ENCODE measurements at places on chromosomes 4 and X.
A peak's percentile ranks its signal among the peaks of the same experiment; 100 is the strongest.

GRCh38 chrX:45134315-45134731 is 66.4 kb downstream of the DIPK2B start:
- peak; percentile 51 for DNase-seq

DNA sequence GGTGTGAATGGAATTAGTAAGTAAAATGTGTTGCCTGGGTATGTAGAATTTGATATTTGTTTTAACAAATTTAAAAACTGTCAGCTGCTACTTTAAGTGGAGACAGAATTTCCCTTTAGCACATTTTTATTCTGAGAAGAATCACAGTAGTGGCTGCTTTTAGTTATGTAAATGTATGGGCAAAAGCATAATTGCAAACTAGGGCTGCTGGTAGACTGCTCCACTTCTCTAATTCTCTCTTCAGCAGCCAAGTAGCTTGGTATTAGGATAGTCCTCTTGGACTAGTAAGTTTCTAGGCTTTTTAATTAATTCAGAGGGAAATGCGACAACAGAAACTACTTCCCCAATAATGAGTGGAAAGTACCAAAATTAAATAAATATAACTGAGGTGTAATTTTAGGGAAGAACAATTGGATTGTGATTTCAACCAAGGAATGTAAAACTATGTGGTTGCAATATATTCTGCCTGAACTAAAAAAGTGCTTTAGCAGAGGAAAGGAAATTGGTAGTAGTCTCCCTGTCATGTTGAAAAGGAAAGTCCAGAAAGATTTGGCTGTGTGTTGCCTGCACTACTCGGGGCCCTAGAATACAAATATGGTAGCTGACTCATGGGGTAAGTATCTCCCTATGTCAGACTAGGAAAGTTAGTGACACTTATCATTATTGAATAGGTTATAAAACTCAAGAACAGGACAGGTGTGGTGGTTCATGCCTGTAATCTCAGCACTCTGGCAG is 9.2 kb upstream of the EIF4E start:
- no peak for DNase-seq

- DNase-seq, result no peak
These were observed 20.3 kb downstream of the RNF4 start for GRCh38 chr4:2489081-2489805.

DNA sequence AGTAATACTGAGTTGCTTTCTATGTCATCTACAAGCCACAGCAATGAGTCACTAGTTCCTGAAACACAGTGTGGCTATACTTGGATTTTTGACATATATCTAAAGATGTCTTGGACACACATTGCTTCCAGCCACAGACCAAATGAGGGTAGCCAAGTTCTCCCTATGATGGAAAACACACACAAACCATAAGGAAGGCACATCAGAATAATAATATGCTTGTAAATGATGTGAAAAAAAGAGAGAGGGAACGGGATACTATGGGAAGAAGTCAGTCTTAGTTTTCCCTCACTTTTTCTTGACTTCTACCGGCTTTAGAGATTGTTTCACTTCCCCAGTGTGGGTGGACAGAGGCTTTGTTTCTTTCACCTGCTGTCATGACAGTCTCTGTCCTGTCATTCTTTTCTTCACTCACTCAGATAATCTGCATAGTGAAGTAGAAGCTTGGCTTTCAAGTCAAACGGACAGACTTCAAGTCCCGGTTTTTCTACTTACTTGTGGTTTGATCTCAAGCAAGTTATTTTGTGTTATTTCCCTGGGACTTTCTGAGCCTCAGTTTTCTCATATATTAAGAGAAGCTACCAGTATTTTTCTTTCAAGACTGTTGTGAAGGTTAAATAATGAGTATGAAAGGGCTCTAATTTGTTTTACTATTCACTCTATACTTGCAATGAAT is 34.7 kb downstream of the P2RY10 start:
- DNase-seq, result no peak

GRCh38 chr4:35925806-35926205 is 318.5 kb downstream of the ARAP2 start:
- DNase-seq, result no peak

DNA sequence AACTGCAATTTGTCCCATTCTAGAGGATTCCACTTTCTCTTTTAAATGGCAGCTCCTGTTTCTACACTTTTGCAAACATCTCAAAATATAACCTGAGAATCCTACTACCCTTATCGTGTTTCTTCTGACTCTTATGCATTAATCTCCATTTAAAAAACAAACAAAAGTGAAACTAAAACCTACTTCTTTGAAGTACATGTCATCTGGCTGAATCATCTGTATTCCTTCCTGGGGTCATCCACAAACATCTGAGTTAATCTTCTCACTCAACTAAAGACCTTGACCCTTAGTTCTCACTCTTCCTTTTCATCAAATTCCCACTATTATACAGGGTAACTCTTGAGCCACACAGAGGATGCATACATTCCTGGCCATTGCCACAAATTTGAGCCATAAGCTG is 584.8 kb downstream of the PPARGC1A start:
- no peak for DNase-seq

DNA sequence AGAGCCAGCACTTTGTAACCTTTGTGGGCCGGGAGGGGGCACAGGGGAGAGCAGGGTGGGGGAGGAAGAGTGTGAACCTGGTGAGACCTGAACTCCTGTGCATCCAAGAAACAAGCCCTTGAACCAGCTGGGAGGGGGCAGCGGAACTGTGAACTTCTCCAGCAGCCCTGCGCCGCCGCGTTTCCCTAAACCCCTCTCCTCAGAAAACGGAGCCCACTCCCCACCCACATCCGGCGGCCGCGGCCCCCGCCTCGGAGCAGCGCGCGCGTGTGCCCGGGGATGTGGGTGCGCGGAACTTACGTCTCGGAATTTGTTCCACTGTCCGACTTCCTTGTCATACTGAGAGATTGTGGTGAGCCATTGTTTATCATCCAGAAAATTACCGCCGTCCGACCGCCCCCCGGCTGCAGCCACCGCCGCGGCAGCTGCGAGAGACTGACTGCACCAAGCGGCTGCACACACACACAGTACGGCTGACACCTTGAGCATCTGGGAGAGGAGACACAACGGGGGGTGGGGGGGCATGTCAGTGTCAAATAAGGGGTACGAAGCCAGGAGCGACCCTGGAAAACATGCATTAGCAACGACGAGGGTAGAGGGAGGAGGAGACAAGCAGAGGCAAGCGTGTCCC is 494 bp downstream of the SPOCK3 start:
- DNase-seq, result peak; percentile 36
